Activated T-cell treated with anti-CD3 and anti-CD28 coated beads, Interleukin-2, amount 50 U/mL, for 48 hours (primary cell): ENCODE measurements at places on chromosomes 13 and 19.
A peak's percentile ranks its signal among the peaks of the same experiment; 100 is the strongest.

GRCh38 chr13:27624071-27624470, 2.4 kb downstream of the POLR1D start:
- DNase-seq = no peak

DNA sequence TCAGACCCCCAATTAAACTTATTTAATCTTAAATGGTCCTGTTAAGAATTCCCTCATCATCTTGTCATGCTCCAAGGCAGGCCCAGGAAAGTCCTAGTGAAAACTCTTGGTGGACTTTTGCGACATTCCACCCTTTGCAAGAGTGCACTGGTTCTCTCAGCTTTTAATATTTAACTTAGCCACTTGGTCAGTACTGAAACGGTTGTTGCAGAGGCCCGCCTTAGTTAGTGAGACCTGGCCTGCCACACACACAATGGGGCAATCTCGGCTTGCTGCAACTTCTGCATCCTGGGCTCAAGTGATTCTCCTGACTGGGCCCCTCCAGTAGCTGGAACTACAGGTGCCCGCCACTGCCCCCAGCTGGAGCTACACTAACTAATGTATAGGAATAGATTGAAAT, 1366.0 kb downstream of the UQCRFS1 start:
- DNase-seq = no peak

GRCh38 chr13:79742923-79743322, 262.0 kb downstream of the NDFIP2 start:
- DNase-seq = no peak

DNA sequence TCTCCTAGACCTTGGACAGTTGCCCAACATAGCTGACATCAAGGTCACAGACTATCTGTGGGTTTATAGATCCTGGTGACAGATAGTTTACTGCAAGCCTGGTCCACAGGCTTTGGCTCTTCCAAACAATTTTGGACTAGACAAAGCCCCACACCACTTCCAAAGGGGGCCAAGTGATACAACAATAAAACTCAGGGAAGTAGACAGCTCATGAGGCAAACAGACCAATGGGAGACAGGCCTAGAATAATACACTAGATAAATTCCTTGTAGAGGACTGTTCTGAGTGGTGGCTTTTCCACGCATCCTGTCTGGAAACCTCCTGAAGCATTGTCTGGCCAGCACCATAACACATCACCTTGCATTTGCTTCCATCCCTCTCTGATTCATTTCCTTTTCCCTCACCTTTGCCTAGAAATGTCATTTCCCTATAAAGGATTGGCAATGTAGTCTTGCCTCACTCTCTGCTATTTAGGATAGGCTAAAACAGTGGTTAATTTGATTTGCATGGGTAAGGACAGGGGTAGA, 284.2 kb downstream of the POU4F1 start:
- no peak for DNase-seq

GRCh38 chr19:57512845-57513244, 13.1 kb downstream of the ZNF773 start:
- no peak for DNase-seq

- peak; percentile 46 for DNase-seq
Measured at GRCh38 chr13:99617474-99618255, 116.4 kb downstream of the TM9SF2 start.

DNA sequence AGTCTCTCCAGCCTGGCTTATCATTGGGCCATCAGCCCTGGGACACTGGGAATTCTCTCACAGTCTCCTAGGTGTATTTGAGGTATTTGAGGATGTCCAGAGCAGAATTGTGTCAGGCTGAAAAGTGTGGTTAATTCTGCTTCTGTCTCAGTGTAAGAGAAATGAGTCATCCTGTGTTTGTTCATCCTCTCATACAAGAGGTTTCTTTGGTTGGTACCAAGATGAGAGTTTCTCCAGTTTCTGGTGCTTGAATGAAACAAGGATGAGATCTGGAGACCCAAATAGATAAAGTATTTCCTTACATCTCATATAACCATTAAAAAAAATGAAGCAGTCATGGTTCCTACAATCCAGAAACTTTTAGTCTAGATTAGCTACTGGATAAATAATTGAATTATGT, 7.7 kb downstream of the ZNF253 start:
- DNase-seq = no peak
